ENCODE measurements at places on chromosomes 2 and 18.

DNA sequence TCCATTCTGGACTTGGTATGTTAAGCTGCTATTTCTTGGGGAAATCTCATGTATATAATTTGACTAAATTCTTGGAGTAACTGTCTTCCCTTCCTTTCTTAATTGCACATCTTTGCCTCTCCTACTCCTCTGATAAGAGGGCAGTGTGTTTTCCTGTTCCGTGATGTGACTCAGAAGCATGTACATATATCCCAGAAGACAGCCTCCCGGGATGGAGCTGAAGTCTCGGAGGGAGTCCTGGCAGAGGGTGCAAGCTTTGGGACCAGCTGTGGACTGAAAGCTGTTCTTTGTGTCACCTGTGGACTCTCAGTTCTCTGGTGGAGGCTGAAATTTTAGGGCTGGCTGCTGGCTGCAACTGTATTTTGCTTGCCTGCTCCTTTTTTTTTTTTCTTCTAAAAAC, 54.7 kb upstream of the MGAT5 start:
- peak; percentile 50 for DNase-seq

- no peak for DNase-seq
Measured at GRCh38 chr2:175057078-175057685, 52.0 kb upstream of the CHN1 start.

- peak; percentile 82 for DNase-seq
Measured at GRCh38 chr2:213065583-213066442, 85.6 kb downstream of the IKZF2 start.

GRCh38 chr2:214995409-214995808, 143.0 kb downstream of the ABCA12 start:
- no peak for DNase-seq

DNA sequence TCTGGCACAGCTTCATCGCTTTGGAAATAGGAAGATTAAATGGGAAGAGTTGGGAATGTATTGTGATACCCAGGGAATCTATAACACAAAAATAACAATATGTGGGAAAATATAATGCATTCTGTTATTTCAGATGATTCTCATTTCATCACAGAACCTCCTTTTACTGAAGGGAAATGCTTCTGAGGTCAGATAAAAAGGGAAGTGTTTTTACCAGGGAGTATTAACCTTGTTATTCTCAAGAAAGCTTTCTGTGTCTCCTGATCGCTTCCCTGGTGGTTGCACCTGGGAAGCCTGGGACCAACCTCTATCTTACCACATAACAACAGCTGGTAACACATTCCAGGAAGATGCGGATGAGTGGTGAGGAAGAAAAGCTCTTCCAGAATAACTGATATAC, 47.2 kb downstream of the SCG2 start:
- no peak for DNase-seq

GRCh38 chr2:3280683-3281520, 96.7 kb downstream of the EIPR1 start:
- DNase-seq = no peak

GRCh38 chr18:8602040-8602439, 7.2 kb upstream of the RAB12 start:
- no peak for DNase-seq

DNA sequence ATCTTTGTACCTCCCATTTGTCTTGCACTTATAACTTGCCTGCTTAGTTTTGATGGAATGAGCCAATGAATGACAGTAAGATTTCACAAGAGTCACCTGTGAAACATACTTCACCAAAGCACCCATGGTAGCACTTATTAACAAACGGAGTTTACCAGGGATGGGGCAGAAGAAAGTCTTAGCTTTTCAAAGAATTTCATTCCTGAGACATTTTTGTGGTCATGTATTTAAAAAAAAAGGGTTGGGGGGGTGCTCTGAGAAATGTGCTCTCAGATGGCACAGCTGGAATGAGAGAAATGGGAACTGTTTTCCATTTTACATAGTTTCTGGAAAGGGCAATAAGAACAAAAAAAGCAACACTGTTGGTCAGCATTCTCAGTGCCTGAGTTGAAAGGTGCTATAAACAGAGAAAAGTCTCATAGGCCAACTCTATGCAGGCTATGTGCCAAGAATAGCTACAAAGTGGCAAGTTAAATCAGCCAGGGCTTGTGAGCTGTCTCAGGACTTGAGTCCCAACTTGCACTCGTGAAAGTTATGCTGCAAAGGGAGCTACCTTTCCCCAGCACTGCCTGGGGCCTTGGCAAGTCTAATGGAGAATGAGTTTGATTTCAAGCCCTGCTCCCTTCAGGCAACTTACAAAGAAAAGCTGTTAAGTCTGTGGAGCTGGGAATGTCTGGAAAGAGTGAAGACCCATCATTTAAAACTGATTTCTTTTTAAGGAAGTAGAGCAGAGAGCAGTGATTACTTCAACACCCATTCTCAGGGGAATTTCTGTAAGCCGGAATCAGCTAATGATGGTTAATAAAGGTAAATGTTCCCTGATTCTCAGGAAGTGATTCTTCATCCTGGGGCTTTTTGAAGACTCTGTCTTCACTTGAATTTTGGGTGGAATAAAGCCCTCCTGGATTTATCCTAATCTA, 170.6 kb downstream of the SLC8A1 start:
- DNase-seq = peak; percentile 65

DNA sequence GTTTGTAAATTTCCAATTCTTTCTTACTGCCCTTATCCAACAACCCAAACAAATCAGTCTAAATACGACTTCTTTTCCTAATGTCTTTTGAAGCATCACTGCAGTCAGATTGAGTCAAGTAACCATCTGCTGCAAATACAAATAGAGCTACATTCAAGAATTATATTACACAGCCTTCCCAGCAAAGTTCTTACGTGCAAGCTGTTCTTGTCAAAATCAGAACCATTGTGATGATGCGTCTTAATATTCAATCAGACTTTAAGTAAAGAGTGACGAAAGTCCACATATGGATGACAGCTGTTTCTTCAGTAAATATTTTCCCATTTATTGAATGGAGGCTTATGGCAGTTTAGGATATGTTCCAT, 943.8 kb downstream of the LRP1B start:
- DNase-seq = no peak

DNA sequence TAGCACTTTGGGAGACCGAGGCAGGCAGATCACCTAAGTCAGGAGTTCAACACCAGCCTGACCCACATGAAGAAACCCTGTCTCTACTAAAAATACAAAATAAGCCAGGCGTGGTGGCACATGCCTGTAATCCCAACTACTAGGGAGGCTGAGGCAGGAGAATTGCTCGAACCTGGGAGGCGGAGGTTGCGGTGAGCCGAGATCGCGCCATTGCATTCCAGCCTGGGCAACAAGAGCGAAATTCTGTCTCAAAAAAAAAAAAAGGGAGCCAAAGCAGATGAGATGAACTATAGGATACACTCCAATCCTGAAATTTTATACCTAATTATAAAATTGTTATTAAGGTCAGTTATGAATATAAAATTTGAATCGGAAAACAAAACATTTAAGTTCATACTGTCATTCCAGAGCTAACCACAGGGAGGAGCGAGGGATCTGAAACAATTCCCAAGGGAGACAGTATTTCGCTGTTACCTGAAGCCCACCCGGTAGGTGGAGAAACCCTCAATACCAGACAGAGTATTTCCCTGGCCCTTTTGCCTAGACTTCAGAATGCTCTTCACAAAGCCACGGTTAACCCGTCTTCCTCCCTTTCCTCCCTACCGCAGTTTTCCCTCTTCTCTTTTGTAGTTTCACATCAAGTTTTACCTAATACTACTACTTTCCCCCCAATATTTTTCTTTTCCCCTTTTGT, 1.4 kb downstream of the PPM1G start:
- DNase-seq = peak; percentile 58

GRCh38 chr2:55887351-55887750, 36.2 kb downstream of the EFEMP1 start:
- peak; percentile 66 for DNase-seq

- DNase-seq = no peak
Measured at GRCh38 chr18:49519101-49519971, 32.3 kb upstream of the C18orf32 start.

DNA sequence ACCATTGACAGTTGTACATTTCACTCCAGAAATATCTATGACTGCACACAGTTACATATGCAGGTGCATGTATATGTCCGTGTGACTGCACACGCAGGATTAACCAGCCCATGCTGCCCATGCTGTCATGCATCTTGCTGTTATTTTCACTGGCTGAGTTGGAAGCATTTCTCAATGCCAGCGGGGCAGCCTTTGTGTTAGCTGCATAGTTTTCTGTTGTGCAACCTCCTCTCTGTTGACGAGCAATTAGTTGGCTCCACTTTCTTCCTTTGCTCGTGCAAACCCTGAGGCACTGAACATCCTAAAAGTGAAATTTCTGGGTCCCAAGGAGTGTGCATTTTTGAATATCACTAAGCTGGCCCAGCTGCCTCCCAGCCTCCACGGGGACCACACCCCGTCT, 133.4 kb upstream of the GLI2 start:
- DNase-seq = no peak

GRCh38 chr2:85181844-85182456, 48.8 kb downstream of the TCF7L1 start:
- no peak for DNase-seq

GRCh38 chr2:174327841-174328113, 7.0 kb upstream of the SP9 start:
- no peak for DNase-seq

GRCh38 chr2:47595687-47596086, 187.3 kb upstream of the MSH6 start:
- DNase-seq = no peak

DNA sequence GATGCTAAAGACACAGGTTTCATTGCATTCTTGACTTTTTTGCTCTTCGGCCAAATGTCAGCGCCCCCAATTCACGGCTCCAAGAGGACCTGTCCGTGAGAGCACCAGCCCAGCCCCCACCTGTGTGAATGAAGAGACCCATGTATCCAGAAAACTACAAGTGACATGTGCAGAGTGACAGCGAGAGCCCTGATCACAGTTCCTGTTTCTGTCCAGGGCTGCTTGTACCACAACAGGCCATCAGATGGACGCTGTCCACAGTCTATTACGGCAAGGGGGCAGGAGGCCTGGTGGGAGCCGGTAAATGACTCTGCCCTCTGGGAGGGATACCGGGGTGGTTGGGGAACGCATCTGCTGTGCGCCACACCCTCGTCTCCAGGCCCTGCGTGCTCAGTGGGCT, 520.9 kb upstream of the ID2 start:
- no peak for DNase-seq

GRCh38 chr18:28152754-28153153, 24.2 kb downstream of the CDH2 start:
- DNase-seq = no peak

GRCh38 chr2:84904717-84905174, 710 bp upstream of the TMSB10 start:
- DNase-seq = peak; percentile 74

DNA sequence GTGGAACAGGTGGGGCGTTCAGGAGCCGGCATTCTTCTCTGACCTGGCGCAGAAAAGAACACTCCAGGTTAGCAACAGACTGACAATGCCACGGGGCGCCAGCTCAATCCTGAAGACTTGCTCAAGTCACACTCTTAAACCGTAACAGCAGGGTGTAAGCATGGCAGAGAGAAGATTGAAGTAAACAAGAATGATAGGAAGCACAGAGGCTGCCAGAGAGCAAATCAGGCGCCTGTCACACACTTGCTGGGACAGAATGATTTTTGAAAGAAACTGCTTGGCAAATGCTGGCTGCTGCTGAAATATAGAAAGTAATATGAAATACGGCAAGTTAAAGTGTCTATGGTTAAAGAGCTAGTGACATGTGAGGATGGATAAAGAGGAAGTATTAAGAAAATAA, 80.5 kb downstream of the MEP1B start:
- DNase-seq = no peak

GRCh38 chr2:31511376-31511775, 69.4 kb downstream of the SRD5A2 start:
- DNase-seq = peak; percentile 11

DNA sequence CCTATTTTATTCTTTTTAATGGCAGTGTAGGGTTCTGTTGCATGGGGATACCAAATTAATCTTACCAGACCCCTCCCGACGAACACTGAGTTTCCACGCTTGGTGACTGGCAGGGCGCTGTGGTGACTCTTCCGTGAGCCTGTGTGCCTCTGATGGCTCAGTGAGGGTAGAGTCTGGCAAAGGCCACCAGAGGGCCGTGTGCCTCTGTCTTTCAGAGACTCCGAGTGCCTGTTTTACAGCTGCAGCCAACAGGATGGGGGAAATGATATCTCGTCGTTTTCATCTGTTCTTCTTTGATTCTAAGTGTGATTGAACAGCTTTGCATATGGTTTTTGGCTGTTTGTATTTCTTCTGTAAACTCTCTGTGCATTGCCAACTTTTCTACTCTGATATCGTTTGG, 99.8 kb downstream of the ZNF236 start:
- DNase-seq = peak; percentile 48

DNA sequence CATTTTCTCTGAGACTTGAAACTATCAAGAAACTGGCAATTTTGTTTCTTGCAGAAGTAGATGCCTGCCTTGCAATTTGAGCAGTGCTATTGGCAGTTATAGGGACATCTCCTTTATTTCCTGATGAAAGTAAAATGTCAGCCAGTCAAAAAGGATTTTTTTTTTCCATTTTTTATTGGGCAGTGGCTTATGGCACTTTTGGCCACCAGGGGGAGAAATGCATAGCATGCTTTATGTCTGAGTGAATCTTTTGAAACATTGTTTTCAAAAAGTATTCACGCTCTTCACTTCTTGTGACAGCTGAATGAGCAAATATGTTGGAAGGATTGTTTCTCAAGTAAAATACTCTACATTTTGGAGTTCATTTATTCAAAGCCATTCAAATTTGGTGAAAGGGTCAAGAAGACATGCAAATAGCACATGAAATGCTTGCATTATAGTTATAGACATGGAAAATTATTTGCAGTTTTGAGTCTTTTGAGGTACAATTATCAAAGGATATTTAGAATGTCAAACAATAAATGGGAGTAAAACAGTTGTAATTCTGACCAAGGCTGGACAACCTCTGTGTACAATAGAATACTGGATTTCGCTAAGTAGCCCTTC, 491.0 kb downstream of the CDH2 start:
- peak; percentile 59 for DNase-seq

GRCh38 chr2:10678225-10678624, 11.6 kb downstream of the NOL10 start:
- DNase-seq = peak; percentile 8

DNA sequence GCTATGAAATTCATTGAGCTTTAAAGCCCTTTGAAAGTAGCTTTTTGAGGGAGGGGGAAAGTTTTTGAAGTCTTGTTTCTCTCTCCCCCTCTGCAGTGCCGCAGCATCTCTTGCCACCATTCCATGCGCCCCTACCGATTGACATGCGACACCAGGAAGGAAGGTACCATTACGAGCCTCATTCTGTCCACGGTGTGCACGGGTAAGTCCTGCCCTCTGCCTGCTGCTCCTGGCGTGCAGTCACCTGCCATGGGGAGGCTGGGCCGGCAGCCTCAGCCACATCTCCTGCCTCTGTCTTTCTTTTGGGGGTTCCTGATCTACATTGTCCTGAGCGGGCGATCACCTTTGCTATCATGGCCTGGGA, 191.6 kb downstream of the GLI2 start:
- no peak for DNase-seq

- DNase-seq = peak; percentile 70
Measured at GRCh38 chr2:10079266-10079869, 843 bp downstream of the CYS1 start.

GRCh38 chr2:35873921-35874320, 481.7 kb upstream of the CRIM1 start:
- DNase-seq = no peak

GRCh38 chr2:214575030-214575429, 164.2 kb downstream of the VWC2L start:
- no peak for DNase-seq

- no peak for DNase-seq
Measured at GRCh38 chr2:11346023-11346482, 1.6 kb upstream of the ROCK2 start.

All from iris pigment epithelial cell (primary cell).